ENCODE measurements at places on chromosomes 3 and 15.

GRCh38 chr15:65342493-65342892 is 35.3 kb downstream of the IGDCC3 start:
- DNase-seq, result no peak

GRCh38 chr3:35296533-35296932 is 342.8 kb upstream of the ARPP21 start:
- DNase-seq, result no peak

- no peak for DNase-seq
These were observed 94.6 kb upstream of the COL8A1 start for GRCh38 chr3:99543796-99544195.

GRCh38 chr3:161444694-161445077 is 51.9 kb upstream of the OTOL1 start:
- DNase-seq, result no peak

GRCh38 chr3:163878396-163878795 is 1199.9 kb downstream of the SI start:
- no peak for DNase-seq

DNA sequence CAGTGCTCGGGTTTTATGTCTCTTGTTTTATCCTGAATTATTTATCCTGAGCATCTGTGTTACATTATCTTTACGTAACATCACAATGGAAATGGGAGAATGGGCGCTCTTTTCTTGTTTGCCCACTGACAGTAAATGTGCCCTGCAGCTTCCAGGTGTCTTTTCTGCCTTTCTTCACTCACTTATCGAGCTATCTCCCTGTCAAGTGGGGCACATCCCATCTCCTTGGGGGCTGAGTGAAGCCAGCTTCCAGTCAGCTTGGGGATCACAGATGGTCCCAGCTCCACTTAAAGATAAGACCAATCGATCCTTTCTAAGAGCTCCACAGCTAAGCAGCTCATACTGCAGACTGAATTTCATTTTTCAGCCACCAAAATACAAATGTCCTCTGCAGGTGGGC is 125.8 kb downstream of the KBTBD8 start:
- no peak for DNase-seq

GRCh38 chr3:196821806-196822355 is 45.8 kb upstream of the SENP5 start:
- DNase-seq, result no peak

- DNase-seq, result no peak
These were observed 11.5 kb upstream of the PARP14 start for GRCh38 chr3:122668930-122669730.

DNA sequence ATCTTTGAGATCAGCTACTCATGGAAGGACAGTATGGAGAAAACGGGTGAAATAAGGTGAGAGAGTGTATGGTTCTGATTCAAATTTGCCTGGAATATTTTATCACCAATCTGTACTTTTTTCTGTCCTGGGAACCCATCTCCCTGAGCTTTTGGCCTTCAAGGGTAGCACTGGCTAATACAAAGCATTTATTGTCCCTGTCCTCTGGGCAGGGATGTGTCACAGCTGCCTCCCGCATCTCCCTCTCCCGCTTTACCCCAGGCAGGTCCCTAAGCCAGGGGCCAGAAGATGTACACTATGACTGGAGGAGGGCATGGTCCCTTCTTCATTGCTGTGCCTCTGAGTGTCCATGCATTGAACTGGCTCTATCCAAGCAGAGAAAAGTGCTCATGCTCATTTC is 201.7 kb upstream of the CHRNA7 start:
- no peak for DNase-seq

DNA sequence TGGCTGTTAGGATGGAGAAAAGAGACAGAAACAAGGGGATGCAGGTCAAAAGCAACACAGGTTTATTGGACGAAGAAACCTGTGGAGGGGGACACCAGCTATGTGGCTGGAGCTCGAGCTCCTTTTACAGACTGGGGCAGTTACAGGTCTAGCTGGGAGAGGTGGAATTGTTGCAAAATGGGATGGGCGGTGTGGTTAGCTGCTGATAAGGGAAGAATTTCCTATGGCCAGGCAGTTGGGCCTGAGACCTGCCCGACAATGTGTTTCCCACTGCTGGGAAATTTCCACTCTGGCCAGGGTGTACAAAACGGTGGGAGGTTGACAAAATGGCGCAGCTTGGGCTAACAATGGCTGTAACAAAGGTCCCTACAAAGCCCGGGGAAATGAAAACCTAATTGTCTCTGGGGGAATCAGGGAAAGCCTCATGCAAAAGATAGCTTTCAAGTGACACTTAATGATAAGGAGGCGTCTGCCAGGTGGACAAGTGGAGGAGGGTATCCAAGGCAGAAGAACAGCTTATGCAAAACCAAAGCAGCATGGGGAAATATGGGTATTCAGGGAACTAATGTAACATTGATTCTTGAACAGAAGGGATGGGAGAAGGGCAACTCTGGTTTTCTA is 137.4 kb upstream of the SGO1 start:
- no peak for DNase-seq

DNA sequence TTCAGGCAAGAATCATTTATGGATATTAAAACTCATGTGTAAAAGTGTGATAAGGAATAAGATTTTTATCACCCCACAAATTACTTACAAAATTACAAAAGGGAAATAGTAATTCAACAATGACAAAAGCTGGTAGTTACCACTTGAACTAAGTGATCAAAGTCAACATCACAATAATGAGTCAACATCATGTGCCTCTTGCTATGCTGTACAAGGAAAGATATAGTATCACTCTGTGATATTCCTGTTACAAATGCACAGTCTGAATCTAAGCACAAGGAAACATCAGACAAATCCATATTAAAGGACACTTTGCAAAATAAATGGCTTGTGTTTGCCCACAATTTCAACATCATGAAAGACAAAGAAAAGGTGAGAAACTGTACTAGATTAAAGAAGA is 90.5 kb upstream of the PLCL2 start:
- no peak for DNase-seq

- DNase-seq, result no peak
These were observed 105.4 kb upstream of the MRPS22 start for GRCh38 chr3:139238281-139239030.

DNA sequence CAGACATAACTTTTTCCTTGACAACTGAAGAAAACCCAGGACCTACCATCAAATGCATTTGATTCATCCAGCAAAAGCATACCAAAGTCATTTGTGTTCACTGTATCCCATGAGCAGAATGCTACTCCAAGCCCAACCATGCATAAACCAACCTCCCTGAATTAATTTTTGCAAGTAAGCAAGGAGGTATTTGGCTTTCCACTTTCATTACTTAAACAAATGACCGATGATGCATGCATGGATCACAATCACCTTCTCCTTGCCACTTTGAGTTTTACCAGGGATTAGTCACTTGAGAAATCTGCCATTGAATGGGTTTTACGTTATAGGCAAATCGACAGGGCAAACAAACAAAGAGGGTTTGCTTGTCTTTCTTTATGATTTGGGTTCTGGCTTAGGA is 214.8 kb downstream of the FMN1 start:
- DNase-seq, result no peak

- DNase-seq, result no peak
These were observed 14.1 kb downstream of the ANKRD34C start for GRCh38 chr15:79296583-79296982.

DNA sequence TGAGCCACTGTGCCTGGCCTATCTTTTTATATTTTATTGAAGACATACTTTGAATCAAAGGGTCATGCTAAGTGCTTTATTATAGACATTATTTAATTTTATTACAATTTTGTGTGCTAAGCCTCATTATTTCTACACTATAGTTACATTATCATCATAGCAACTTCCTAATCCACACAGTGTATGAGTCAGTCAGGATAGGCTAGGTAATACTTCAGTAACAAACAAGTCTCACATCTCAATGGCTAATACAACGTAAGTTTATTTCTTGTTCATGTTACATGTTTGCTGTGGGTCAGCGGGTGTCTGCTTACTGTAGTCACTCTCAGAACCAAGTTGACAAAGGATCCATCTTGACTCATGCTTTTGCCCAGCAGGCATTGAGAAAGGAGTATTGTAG is 292.6 kb upstream of the TGFBR2 start:
- no peak for DNase-seq

DNA sequence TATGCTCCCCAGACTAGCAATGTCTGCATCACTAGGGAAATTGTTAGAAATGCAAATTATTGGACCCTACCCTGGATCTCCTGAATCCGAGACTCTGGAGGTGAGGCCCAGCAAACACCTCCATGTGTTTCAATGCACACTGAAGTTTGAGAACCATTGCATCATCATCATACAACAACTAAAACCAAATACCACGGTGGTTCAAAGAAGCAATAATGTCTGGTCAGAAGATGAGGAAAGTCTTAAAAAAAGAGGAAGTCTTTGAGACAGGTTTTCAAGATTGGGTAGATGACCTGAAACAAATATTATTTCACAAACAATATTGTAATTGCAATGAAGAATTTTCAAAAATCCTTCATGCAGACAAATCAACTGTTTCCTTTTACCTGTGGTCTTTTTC is 60.3 kb upstream of the TRA2B start:
- DNase-seq, result no peak

GRCh38 chr15:43881944-43882343 is 55.1 kb downstream of the WDR76 start:
- DNase-seq, result no peak

- DNase-seq, result no peak
These were observed 14.8 kb downstream of the MCM2 start for GRCh38 chr3:127612966-127613365.

DNA sequence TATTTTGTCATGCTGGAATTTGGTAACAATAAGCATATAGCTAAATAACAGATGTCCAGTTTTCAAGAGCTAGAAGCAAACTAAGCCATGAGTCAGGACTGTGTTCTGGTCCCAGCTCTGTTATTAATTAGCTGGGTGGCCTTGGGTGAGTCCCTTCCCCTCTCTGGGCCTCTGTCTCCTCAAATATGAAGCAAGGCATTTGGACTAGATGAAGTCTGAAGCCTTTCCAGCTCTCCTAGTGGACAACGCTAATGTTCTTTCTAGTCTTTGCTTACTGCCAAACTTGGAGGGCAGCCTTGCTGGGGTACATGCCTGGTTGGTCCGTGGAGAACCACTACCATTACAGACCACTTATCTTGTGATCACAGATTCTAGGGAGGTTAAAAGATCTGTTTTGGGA is 127.6 kb downstream of the DUT start:
- DNase-seq, result no peak

- no peak for DNase-seq
These were observed 179.7 kb upstream of the LPP start for GRCh38 chr3:187973977-187974870.

GRCh38 chr3:192817506-192817905 is 90.2 kb upstream of the FGF12 start:
- DNase-seq, result no peak

GRCh38 chr15:96042734-96043224 is 287.7 kb upstream of the NR2F2 start:
- no peak for DNase-seq

- DNase-seq, result no peak
These were observed 22.8 kb downstream of the HCLS1 start for GRCh38 chr3:121637922-121638321.

DNA sequence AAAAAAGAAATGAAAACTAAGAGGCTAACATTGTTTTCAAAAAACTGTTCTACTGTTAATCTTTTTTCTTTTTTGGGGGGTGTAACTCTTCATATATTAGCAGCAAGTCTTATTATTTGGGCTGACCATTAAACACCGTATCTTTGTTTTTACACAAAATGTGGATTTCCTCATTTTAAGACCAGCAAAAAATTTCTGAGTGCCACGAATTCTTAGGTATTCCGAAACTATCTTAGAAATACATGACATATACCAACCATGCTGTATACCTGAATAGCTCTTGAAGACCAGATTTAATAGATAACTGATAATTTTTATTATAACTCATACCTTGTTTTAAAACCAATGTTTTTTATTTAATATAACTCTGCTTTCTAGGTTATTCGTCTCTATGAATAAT is 620 bp upstream of the TTC23 start:
- no peak for DNase-seq

- DNase-seq, result no peak
These were observed 288.6 kb downstream of the FOXP1 start for GRCh38 chr3:71294919-71295318.

DNA sequence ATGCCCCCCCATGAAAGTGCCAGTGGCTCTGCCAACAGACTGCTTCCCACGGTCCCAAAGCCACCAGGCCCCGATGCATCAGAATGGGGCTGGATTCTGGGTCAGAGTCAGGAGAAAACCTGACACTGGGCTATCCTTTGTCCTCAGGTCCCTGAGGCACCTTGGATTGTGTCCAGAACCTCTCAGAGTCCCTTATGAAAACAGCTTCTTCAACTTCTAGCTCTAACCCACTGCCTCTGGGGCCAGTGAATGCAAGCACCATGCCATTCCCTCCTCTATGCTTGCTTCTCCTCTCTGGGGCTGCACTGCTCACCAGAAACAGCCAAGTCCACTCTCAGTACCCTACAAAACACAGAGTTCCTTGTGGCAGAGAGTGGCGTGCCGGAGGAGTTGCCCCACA is 9.9 kb downstream of the CRABP1 start:
- DNase-seq, result no peak

GRCh38 chr3:24853685-24854490 is 359.2 kb upstream of the THRB start:
- DNase-seq, result peak; percentile 20

- no peak for DNase-seq
These were observed 81.7 kb downstream of the TAMM41 start for GRCh38 chr3:11764931-11765363.

GRCh38 chr3:10722911-10723310 is 93.1 kb upstream of the SLC6A11 start:
- no peak for DNase-seq

GRCh38 chr3:23740517-23740965 is 65.2 kb upstream of the UBE2E1 start:
- DNase-seq, result no peak

- DNase-seq, result no peak
These were observed 42.7 kb downstream of the THBS1 start for GRCh38 chr15:39623529-39623931.

DNA sequence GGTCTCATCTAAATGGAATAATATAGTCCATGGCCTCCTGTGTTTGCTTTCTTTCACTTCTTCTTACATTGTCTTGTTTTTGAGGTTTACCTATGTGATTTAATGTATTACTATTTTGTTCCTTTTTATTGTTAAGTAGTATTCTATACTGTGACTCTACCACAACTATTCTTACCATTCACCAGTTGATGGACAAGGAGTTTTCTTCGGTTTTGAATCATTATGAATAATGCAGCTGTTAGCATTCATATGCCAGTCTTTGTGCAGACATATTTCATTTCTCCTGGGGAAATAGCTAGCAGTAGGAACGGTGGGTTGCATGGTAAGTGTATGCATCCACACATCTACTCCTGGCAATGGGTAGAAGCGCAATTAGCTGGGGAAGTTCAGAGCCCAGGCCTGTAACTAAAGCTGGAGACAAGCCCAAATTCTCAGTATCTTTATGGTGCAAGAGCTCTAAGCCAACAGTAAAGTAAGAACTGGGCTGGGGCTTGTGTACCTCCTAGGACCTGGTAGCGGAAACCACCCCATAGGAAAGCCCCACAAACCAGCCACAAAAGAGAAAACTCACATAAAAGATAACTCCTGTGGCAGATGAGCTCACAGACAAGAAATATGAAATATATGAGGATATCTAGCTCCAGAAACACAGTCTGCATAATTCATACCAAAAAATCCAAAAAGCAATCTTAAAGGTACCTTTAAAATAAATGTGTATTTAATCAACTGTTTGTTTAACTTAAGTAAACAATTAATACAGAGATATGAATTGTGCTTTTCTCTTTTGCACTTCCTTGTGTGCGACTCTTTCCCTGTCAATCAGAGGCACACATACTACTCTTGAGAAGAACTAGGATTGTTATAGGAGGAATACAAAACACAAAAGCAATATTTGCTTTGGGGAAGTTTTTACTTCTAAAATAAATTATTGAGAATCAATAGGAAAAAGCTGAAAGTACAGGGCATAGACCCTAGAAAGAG is 2.7 kb upstream of the CSTA start:
- no peak for DNase-seq
